KBM-7 (cell line): ENCODE measurements at places on chromosomes 7 and 10.

DNA sequence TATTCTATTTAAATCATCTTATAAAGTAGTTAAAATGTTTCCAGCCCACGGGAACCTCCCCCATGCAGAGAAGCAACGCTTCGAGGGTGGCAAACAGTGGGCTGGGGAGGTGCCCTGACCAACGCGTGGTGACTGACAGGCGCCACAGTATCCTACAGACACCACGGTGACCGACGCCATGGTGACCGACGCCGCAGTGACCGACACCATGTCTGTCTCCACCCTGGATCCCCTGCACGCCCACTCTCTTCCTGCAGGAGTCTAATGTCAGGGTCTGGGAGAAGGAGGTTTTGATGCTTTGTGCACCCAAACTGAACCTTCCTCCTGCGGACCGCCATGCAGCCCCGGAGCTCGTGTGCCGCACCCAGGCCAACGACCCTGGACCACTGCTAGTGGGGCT, 464.4 kb downstream of the PTPRN2 start:
- no peak for DNase-seq

- DNase-seq: no peak
Observed at GRCh38 chr7:120926943-120927346, 23.6 kb upstream of the ING3 start.

DNA sequence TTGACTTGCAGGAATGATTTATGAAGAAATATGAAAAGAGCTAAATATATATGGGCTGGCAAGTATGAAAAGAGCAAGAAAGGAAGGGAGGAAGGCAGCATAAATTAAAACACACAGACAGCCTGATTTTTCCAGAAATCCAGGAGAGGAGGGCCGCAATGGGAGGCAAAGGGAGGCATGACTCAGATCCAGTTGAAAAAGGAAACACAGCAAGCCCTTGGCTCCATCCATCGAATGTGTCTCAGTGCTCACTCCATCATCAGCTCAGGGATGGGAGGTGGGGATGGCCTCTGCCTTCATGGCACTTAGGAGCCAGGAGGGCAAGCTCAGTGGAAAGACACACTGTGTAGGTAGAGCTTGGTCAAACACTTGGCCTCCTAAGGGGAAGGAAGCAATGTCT, 75.7 kb upstream of the PDZD8 start:
- DNase-seq: no peak

GRCh38 chr7:44976040-44976745, 2.6 kb downstream of the MYO1G start:
- DNase-seq: no peak

- no peak for DNase-seq
Observed at GRCh38 chr10:107616031-107616430, 451.5 kb upstream of the SORCS1 start.

DNA sequence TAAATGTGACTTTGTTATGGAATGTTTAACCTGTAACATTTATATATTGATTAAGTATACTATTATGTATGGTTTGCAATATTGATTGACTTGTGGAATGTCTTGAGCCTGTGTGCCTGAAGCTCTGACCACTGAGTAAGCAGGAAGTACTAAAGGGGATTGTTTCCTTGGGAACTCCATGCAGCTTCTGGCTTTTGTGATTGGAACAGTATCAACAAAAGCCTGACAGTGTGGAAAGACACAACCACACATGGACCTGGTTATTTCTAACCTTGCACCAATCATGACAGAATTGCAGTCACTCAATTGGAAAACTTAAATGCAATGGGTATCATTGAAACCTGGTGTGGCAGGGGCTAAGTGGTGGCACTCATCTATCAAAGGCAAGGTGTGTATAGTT, 45.5 kb upstream of the PIK3CG start:
- DNase-seq: no peak

GRCh38 chr7:105268511-105269392, 120.0 kb downstream of the SRPK2 start:
- peak; percentile 54 for DNase-seq

DNA sequence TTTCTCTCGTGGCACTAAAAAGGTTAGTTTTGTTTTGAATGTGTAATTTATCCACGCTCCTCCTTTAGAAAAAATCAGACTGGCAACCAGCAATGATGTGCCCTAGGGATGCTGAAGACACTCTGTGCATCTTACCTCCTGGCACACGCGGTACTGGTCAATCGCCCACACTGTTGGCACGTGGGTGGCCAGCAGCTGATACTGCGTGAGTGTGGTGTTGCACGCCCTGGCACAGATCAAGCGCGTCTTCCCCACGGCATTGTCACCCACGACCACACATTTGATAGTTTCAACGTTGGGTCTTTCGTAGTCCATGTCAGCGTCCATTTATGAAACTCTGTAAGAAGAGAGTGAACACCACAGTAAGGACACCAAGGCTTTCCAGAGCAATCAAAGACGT, 32.8 kb downstream of the RHOBTB1 start:
- no peak for DNase-seq

DNA sequence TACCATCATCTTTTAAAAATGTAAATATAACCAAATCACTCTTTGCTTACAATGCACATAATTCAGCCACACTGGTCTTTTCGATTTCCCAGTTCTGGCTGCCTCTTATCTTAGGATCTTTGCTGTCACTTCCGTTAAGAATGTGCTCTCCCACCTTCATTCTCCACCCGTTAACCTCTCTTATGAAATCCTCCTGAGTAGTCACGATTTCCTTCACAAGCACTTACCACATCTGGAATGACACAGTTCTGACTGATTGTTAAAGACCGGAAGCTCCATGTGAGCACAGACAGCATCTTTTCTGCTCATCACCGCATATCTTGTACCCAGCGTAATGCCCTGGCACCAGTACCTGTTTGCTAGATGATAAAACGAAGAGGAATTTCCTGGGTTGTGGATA, 84.3 kb downstream of the CUL2 start:
- DNase-seq: peak; percentile 90

DNA sequence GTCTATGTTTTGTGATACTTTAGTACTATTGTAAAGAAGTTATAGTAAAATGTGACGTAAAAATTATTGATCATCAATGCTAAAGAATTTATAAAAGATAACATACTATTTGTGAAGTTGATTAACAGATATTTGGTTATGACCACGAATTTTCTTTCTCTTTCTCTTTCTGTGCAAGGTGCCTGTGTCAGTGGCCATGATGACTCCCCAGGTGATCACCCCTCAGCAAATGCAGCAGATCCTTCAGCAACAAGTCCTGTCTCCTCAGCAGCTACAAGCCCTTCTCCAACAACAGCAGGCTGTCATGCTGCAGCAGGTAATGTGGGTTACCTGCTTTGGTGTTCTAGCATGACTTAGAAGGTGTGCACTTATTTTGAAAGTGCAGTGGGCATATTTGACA, 213.7 kb downstream of the FOXP2 start:
- DNase-seq: no peak

DNA sequence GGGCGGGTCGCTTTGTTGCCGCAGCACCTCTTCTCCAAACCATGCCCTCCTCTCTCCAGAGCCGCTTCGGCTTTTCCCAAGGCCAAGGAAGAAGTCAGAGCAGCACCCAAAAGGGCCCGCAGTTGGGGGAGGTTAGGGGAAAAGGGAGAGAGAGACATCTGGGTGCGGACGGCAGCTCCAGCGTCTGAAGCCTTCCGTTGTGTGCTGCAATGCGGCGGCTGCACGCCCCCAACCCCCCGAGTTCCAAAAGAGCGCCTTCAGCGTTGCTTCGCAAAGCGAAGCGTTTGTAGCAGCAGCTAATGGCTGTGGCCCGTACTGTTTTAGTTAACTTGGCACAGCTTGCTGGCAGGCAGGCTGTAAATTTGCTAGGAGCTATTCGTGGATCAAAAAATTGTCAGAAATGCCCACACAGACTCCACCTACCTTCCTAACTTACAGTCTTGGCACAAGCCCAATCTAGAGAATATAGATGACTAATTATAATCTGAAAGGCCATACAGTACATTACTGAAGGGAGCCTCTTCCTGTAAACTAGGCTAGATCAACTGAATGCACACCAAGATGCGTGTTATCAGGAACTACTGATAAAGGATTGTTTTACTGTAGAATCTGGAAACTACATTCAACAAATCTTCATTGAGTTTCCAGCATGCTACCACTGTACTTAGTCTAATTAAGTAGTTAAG, 1.1 kb upstream of the KBTBD2 start:
- DNase-seq: peak; percentile 69

- no peak for DNase-seq
Observed at GRCh38 chr7:143417734-143418383, 9.2 kb upstream of the EPHA1 start.

DNA sequence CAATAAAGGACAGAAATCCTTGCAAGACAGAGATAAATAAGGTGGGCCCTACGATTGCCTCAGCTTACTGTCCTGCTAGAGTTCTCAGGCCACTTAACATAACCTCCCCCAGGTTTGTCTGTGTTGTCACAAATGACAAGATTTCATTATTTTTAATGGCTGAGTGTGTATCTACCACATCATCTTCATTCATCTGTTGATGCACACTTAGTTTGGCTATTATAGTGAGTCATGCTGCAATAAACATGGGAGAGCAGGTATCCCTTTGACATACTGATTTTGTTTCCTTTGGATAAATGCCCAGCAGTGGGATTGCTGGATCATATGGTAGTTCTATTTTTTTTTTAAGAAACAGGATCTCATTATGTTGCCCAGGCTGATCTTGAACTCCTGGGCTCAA, 60.6 kb downstream of the PRTFDC1 start:
- no peak for DNase-seq

GRCh38 chr7:2726316-2727018, 38.5 kb downstream of the AMZ1 start:
- no peak for DNase-seq

- DNase-seq: no peak
Observed at GRCh38 chr7:45649560-45650346, 75.6 kb downstream of the ADCY1 start.

GRCh38 chr7:138961159-138961558, 20.0 kb downstream of the KIAA1549 start:
- no peak for DNase-seq

DNA sequence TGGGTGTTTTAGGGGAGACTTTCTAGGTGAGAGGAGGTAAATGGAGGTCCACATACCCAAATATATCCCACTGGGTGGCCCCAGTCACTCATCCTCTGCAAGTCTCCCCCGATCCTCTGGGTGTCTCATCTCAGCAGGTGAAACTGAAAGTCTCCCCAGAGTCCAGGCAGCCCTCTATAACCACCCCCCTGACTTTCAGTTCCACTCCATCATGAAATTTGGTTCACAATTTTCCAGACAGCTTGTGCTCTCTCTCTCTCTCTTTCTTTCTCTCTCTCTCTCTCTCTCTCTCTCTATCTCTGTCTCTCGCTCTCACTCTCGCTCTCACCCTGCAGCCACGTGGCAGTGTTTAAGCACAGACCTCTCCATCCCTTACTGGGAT, 56.7 kb upstream of the ELN start:
- no peak for DNase-seq

DNA sequence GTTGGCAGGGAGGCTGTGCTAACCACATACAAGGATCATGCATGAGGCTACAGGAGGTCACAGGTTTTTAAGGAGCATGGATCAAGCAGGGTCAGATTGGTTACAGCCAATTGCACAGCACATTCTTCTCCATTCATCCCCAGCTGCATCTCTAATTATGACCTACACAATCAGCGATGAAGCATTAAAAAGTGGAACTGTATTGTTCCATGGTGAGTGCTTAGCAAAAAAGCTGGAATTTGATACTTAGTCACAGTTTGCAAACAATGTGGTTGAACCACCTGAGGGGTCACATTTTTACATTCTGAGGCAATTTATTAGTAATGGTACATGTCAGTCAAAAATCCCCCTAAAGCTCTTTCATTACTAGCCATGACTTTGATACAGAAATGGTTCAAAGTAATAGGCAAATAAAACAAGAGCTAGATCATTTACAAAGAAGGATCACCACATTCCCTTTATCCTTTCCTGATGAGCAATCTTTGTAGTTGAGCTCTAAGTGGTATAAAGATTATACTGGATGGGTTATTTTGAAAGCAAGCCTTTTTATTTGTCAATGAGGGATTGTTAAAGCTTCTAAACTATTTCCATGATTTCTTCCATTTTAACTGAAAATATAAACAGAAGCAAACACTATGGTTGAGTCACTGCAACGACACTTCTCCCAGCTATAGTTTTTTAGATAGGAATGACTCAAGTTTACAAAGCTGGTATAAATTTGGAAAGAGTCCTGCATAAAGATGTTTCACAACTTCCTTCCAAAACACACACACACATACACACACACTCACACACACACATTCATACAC, 217.8 kb upstream of the SEMA3A start:
- DNase-seq: no peak

GRCh38 chr10:4162571-4163286, 377.7 kb upstream of the KLF6 start:
- no peak for DNase-seq

DNA sequence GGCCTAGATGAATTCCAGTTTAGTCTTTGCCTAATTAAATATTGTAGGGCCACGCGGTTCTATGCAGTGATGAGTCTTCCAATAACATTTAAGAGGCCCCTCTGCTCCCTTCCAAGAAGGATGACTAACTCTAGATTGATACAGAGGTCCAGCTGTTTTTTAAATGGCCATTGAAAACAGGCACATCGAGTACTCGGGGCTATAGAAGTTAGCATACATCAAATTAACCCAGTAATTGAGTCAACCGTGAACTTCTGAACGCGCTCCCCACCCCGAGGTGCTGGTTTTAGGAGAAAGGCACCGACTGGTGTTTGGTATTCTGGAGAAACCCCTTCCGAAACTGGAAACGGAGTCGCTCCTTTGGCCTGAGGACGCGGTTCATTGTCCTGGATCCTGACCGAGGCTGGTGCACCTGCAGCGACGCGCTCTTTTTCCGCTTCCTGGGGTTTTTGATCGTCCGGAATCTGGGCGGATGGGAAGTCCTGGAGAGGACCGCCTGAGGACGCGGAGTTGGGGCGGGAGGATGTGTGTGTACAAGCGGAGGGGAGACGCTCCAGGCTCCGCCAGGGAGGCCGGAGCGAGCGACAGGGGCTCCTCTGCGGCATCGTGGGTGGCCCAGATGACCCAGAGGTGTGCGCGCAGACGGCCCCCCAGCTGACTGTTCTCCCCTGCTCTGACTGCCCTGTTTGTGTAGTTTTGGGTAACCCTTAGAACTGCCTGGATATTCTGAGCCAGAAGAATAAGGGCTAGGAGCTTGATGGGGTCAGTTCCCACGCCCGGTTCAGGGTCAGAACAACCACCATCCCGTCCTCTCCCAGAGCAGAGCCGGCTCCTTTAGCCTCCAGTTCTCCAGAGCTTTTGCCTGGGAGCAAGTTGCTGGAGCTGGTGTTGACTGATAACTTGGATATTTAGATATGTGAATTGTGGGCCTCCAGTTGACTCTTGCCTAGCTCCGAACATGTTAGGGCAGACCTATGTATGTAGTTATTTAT, 711 bp downstream of the FAM221A start:
- no peak for DNase-seq
